ENCODE measurements at places on chromosomes 2 and 18.

DNA sequence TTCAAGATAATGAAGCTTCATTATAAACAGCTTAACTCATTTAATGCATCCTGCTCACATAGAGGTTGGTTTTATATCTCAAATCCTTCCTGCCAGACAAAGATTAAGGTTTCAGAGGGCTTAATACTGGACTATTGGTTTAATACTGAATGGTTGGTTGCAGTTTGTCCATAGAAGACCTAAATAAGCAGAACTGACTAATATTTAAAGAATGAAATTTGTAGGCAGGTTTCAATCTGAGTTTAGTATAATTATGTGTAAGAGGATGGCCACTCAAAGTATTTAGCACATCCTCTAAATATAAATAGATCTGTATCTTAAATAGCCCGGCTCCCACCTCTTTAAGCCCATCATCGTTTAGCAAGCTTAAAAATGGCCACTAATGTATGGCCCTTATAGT lies 92.5 kb downstream of the EPB41L5 start:
- no peak for DNase-seq

- peak; percentile 42 for DNase-seq
Observed at GRCh38 chr18:62715759-62716615, 646 bp downstream of the PHLPP1 start.

DNA sequence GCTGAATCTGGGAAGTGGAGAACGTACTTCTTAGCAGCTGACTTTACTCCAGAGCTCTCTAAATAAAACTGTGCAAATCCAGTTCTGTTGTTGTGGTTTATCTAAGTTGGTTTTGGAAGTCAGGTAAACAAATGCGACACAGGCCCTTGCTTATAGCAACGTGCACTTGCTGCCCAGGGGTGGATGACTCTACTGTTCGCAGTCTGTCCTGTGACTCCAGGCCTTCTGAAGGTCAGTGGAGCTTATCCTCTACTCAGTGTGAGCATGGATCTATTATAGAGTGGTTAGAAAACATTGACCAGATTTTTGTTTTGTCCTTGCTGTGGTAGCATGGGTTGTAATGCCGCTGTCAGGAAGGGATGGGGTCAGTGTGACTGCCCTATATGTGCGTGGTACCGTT lies 89.1 kb downstream of the ZNF236 start:
- DNase-seq: no peak

GRCh38 chr2:222734703-222735014 lies 63.2 kb downstream of the MOGAT1 start:
- DNase-seq: no peak
